ENCODE measurements at places on chromosomes 4 and X. TPM values are rescaled to one million over a fixed set of nuclear protein-coding genes. Genes with fewer than 3 reads are reported as not detected.

GRCh38 chr4:561426-561825, 14.7 kb downstream of the TMEM271 start:
- DNase-seq, result no peak

PRR32 gene
- not detected for total RNA-seq

- no peak for DNase-seq
Measured at GRCh38 chr4:148330724-148331123, 111.5 kb downstream of the NR3C2 start.

DNA sequence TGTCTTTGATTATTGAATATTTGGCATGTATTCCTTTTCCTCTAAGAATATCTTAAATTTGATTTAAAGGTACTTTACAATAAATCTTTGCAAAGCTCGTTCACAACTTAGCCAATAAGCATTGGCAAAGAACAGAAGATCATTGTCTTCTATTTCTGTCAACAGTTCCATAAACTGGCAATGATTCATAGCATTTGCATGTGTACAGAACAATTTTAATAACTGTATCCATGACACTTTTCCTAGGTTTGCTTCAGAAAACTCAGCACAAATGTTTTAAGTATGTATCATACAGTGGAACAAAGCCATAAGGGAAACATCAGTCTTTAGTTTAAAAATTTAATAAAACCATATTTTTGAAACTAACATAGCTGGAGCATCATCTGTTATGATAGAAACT, 462.7 kb upstream of the RPS6KA3 start:
- no peak for DNase-seq

DNA sequence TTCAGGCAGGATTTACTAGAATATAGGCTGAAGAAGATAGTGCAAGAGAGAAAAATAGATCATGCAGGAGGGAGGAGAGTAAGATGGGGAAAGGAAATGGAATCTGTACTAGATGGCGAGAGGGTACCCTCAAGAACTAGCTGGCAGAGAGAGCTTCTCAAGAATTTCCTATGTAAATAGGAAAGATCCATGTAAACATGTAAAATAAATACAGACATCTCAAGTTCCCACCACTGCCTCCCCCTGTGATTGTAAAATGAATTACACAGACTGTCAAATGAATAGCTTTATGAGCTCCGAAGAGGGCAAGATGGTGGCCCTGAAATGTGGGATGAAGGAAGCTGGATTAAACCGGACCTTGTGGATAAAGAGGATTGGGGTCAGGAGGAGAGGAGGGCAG, 178.0 kb downstream of the PALLD start:
- DNase-seq, result no peak

Measured in natural killer cell treated with Interleukin-12 subunit alpha and Interleukin-12 subunit beta and Interleukin-15 and Interleukin-18, amount 100 ng/mL, for 72 hours (primary cell).